ENCODE measurements at places on chromosomes 3 and 15.
A peak's percentile ranks its signal among the peaks of the same experiment; 100 is the strongest.

GRCh38 chr3:9769012-9769411 is 735 bp downstream of the CAMK1 start:
- DNase-seq = no peak

DNA sequence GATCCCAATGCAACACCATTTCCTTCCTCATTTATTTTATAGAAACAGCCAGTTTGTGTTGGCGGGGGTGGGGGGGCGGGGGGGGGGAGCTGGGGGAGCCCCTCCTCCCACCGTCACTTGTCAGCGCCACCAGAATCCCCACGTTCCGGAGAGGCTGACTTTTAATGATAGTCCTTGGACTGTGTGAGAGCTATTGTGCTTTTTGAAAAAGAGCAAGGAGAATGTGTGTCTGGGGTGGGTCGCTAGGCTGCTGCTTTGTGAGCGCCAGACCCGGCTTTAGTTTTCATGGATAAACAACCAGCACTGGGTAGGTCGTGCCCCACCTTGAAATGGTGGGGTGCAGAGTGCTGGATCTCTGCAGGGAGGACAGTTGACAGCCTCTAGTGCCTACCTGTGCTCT is 135.0 kb upstream of the ONECUT1 start:
- DNase-seq = no peak

GRCh38 chr3:27888562-27888961 is 166.4 kb upstream of the EOMES start:
- no peak for DNase-seq

DNA sequence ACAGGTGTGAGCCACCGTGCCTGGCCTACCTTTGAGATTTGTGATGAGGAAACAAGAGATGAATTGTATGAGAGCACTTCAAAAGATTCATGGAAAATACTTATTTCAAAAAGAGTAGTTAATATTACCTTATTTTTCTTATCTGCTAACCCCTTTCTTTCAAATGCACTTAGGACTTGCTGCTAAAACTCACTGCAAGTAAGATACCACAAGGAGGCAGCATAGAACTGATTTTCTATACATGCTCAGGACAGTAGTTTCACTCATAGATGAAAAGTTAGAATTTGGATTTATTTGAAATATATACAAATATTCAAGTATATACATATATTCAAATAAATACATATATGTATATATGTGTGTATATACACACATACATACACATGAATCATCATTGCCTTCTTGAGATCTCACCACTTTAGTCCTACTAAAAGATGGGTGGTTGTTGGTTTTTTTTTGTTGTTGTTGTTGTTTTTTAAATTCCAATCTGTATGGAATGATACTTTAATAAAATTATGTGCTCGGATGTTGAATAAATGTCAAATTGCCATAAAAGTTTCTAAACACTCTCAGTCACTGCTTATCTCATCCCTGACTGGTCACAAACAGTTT is 2.4 kb downstream of the CCNDBP1 start:
- no peak for DNase-seq

DNA sequence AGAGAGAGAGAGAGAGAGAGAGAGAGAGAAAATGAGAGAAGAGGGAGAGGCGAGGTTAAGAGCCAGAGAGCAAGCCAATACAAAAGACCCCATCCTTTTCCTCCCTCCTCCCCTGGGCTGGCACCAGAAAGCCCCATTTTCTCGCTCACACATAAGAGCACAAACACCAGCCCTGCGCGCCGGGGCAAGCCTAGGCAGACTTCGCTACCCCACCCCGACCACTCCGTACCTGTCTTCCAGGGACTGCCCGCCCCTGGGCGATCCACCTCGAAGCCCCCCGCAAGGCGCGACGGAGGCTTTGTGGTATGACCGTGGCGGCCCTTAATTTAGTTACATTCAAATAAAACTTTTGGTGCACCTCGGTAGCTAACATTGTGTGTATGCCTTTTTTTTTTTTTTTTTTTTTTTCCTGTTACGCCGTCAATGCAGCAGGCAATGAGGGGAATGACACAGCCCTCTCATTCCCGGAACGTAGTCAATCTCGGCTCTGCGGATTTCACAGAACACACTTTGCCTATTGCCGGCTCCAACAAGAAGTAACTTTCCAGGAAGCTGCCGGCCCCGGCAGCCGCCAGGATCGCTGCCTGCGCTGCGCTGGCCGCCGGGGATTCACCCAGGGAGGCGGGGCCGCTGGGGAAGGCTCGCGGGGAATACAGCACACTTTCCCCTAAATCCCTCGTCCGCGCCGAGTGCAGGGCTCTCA is 7.7 kb downstream of the BCL6 start:
- DNase-seq = peak; percentile 11

DNA sequence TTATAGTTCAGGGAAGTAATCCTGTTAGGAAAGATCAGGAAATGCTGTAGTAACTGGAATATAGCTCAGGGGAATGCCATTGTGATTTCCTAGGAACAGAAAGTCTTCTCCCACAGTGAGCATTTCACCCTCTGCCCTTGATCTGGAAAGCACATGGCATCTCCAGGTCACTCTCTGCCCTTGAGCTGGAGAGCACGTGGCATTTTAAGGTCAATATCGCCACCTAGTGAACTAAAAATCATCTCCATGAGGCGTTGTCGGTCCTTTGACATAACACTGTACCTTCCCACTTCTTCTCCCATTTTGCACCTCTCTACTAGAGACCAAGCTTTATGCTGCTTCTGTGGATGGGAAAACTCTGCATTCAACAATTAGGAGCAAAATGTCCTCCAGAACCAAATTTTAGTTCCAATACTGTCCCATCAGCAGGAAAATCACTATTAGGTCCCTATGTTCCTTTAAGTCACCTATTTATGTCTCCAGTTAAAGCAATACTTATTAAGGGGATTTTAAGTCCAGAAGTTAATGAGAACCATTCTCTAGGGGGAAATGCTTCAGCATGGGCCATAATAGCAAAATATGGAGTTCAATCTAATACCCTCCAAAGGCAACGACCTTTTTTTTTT is 54.7 kb upstream of the GK5 start:
- DNase-seq = no peak

- DNase-seq = no peak
Observed at GRCh38 chr15:85980946-85981345, 98.7 kb upstream of the AGBL1 start.

- peak; percentile 3 for DNase-seq
Observed at GRCh38 chr3:36944012-36944640, 728 bp downstream of the TRANK1 start.

GRCh38 chr3:53030619-53031449 is 15.0 kb downstream of the SFMBT1 start:
- DNase-seq = no peak

GRCh38 chr3:116020495-116020894 is 397.2 kb downstream of the GAP43 start:
- no peak for DNase-seq

DNA sequence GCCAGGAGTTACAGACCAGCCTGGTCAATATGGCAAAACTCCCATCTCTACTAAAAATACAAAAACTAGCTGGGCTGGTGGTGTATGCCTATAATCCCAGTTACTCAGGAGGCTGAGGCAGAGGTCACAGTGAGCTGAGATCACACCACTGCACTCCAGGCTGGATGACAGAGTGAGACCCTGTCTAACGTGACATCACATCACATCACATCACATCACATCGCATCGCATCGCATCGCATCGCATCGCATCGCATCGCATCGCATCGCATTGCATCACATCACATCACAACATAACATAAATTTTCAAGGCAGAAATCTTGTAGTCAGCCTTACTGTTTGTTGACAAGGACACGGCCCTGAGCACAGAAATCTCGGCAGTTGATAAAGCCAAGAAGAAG is 44.4 kb downstream of the RBM6 start:
- no peak for DNase-seq

DNA sequence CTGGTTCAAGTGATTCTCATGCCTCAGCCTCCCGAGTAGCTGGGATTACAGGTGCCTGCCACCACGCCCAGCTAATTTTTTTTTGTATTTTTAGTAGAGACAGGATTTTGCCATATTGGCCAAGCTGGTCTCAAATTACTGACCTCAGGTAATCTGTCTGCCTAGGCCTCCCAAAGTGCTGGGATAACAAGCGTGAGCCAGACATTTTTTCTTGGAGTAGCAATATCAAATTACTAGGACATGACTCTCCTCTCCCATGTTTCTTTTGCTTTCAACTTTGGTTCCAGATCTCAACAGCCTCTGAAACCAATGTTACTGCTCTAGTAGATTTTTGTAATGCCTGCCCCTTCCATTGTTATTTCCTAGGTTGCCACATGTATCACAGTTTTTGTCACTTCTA is 462.0 kb downstream of the GBE1 start:
- no peak for DNase-seq

- no peak for DNase-seq
Observed at GRCh38 chr15:60480149-60480548, 1.2 kb upstream of the ICE2 start.

- DNase-seq = no peak
Observed at GRCh38 chr3:76345878-76346277, 560.5 kb upstream of the ZNF717 start.

DNA sequence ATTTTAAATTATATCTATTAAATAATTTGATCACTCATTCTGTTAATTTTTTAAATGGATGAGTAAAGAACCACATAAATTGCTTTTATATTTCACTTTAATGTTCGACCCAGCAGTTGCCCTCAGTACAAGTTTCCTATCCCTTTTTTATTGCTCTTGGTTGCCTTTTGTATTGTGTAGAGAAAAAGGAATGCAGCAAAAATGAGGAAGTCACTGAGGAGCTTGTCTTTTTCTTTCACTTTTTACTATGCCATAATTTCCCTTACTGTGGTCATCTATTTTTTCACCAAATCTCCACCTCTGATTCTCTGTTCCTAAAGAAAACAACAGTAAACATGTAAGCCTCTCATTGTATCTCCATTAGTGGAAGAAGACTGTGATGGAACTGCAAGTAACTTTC is 122.7 kb downstream of the B3GALNT1 start:
- DNase-seq = no peak

DNA sequence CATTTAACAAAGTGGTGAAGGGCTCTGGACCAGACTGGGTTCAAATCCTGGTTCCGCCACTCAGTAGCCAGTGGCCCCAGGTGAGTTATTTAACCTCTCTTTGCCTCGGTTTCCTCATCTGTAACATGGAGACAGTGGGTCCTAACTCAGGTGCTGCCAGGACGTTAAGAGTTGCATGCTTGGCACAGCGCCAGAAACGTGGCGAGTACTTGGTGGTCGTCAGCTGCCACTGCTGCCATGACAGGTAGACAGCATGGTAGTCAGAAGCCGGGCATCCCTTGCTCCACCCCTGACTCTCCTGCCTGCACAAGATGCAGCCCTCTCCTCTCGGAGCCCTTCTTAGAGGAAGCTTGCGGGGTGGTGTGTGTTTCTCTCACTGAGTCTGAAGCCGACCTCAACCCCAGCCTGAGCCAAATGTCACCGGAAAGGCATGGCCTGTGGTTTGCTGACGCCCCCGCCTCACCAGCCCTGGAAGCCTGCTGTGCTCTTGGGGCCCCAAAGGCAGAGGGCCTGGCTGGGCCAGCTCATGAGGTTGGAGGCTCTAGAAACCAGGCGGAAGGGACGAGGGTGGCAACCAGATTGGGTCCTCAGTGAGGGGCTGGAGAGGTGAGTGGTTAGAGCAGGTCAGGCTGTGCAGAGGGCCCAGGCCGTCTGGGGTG is 160.8 kb upstream of the TLE3 start:
- DNase-seq = peak; percentile 37

- DNase-seq = no peak
Observed at GRCh38 chr3:168655611-168656010, 559.9 kb upstream of the GOLIM4 start.

GRCh38 chr15:93983526-93983925 is 247.8 kb upstream of the MCTP2 start:
- no peak for DNase-seq

DNA sequence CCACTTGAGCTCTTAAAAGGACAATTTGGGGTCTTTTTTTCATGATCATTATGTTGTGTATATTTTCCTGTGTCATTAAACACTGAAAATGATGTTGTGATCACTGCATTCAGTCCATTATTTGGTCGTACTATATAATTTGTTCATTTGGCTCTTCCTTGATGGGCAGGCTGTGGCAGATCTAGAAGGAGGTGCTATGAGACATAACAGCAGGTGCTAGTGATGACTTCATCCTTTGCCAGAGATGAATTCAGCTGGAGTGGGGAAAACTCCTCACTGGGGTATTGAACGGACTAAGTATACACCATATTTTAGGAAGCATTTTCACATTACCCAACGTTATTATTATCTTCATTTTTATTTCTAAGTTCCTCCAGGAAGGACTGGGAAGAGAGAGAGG is 12.0 kb downstream of the CMTM7 start:
- DNase-seq = no peak

- no peak for DNase-seq
Observed at GRCh38 chr3:125651244-125651643, 55.9 kb upstream of the OSBPL11 start.

GRCh38 chr15:67520321-67521028 is 456 bp upstream of the C15orf61 start:
- DNase-seq = no peak

DNA sequence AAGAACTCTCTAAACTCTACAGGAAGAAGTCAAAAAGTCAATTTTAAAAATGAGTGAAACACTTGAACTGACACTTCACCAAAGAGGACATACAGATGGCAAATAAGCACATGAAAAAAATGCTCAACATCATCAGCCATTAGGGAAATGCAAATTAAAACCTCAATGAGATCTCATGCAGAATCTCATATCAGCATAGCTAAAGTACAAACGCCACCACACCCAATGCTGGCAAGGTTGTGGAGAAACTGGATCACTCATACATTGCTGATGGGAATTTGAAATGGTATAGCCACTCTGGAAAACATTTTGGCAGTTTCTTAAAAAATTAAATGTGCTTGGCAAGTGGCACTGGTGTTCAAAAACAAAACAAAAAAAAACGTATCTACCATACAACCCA is 34.2 kb downstream of the MEGF11 start:
- no peak for DNase-seq

GRCh38 chr15:41629883-41630282 is 30.3 kb upstream of the MGA start:
- no peak for DNase-seq

- DNase-seq = no peak
Observed at GRCh38 chr15:59311195-59311594, 61.5 kb downstream of the MYO1E start.

DNA sequence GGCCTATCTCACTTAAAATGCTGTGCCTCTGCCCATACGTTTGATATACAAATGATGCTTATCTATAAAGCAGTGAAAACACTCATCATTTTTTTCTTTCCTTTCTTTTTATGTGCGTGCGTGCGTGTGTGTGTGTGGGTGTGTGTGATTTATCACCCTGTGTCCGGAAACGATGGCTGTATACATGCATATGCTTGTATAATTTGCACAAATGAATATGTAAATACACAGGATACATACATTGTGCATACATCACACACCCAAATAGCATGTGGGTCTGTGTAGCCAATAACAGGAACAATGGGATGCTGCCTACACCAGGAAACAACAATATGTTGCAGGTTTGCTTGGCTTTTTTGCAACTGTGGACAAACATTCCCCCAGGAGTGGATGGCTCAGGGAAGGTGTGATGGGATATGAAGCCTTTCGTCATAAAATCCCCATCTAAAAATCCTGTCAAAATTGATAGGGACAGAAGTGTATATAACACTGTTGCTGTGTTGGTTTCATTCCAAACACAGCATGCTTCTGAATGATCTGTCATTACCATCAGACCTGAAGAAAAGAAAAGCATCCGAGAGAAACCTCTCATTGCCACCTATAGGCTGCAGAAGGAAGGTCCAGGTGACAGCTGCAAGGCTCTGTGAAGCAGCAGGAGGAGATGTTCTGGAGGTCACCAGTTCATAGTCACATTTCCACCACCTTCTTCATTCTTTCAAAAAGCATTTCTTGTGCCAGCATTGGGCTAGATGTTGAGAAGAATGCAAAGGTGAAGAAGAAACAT is 503.9 kb upstream of the NR2F2 start:
- DNase-seq = no peak

Measured in effector CD8-positive, alpha-beta T cell (primary cell).